T-helper 9 cell (primary cell): ENCODE measurements at places on chromosomes 2 and 18.

- no peak for DNase-seq
These were observed 69.3 kb downstream of the NEDD4L start for GRCh38 chr18:58113337-58113736.

DNA sequence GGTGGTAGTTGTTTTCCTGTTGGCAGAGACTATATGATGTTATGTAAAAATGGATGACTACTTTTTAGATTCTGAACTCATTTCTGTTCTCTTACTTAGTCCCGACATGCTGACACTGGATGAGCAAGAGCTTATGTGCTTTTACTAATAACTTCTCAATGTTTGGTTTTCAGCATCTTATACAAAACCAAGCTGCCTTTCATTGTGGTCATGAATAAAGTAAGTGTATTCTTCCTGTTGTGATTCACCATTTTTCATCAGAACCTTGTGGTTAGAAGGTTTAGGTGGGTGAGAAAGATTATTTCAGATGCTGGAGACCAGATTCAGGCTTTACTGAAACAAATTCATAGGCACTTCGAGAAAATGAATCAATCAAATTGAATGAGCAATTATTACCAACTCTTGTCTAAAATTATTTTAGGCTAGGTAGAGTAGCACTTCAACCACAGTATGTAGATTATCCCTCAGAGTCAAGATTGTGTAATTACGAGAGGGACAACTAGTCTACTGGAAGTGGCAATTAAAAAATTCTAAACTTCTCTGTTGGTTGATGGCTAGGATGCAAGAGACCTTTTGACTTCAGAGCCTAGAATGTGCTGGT is 9.3 kb downstream of the GPN1 start:
- DNase-seq = no peak

DNA sequence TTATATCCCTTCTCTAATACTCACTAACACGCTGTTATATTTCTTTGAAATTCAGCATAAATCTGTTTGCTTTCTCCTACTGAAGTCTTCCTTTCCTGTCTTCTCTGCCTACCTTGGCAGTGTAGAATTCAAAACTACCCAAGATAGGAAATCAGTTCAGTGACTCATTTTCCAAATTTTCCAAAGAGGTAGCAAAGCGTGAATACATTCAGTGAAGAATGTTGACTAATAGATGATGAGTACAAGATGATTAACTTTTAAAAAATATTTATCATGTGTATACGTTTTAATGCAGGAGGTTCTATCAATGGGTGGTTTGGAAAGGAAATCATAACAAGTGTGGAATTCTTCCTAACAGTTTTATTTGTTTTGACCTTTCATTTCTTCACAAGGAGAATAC is 201.9 kb upstream of the SLC8A1 start:
- no peak for DNase-seq

DNA sequence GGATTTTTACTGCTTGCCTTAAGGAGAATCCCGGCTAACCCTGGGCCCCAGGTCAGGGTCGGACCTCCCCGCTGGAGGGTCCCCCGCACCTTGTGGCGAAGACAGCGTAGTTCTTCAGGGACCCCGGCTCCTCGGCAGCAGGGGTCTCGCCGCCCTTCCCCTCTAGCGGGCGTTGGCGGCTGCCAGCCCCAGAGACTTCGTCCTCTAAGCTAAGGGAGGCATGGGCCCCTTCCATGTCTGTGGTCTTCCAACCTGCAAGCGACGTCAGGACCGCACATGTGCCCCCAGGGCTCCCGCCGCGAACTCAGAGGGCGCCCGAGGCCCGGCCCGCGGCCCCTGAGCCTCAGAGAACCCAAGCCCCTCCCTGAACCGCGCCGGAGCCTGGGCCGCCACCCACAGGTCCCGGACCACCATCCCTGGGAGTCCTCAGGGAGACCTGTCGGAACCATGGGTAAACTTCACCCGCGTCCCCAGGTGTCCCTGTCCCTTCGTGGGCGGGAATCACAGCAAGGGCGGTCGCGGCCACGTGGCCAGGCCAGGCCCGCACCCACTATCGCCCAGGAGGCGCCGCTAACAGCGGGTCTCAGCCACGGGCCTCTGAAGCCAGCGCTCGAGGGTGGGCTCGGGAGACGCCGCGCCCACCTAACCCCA is 562 bp downstream of the ANKMY1 start:
- DNase-seq = no peak

- DNase-seq = peak; percentile 44
These were observed 4.3 kb upstream of the ASIC4 start for GRCh38 chr2:219509780-219510511.

DNA sequence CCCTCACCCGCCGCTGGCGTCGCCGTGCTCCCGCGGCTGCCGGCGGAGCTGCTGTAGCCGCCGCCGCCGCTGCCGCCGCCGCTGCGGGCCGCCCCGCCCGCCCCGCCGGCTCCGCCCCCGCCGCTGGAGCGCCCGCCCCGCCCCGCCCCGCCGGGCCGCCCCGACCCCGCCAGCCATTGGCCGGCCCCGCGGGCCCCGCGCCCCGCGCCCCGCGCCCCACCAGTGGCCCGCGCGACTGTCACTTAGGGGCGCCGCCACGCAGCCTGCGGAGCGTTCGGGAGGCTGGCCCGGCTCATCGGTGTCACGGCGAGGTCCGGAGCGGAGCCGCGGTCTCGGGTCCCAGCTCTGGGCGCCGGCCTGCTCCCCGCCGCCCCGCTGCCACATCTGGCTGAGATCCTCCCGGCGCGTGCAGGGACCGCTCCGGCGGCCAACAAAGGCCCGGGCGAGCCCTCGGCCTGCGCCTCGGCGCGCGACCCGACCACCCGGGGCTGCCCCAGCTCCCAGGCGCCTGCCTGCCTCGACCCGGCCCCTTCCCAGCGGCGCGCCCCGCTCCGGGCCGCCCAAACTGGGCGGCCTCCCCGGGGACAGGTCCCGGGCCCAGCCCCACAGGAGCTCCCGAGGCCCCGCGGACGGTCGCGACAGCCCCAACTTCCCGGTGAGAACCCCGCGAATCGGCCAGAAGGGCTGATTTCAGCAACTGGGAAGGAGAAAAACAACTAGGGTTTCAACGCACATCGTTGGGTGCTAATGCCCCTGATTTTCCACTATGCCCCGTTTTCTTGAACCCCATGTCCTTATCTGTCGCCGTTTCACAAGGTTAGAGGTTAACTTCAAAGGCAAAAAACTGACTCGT is at the start of gene MGAT4A:
TSS of gene MGAT4A (minus strand) at position 92 of the 853 bp plus-strand sequence. CDS start 4,800 bp downstream, outside the sequence.
- DNase-seq = peak; percentile 77

- no peak for DNase-seq
These were observed 6.5 kb downstream of the MOGAT1 start for GRCh38 chr2:222677981-222678380.

GRCh38 chr2:182447863-182448262 is 21.0 kb upstream of the PDE1A start:
- DNase-seq = no peak
